ENCODE measurements at places on chromosomes 5 and 9.

DNA sequence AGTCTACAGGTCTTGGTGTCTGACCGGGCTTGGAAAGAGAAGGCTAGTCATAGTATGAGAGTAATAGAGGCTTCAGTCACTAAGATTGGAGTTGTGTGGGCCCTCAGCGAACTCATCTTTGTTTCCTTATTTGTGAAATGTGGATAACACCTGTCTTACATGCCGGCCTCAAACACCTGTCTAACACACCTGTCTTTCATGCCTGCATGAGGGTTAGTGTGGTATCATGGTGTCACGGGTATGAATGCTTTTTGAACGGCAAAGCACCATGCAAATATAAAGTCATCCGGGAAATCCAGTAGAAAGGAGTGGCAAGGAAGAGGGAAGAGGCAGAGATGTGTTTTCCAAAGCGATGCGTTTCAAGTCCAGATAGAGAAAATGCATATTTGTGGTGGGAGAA, 25.5 kb downstream of the GRAMD2B start:
- no peak for DNase-seq

- no peak for DNase-seq
Measured at GRCh38 chr9:130128733-130129431, 43.3 kb upstream of the NCS1 start.

DNA sequence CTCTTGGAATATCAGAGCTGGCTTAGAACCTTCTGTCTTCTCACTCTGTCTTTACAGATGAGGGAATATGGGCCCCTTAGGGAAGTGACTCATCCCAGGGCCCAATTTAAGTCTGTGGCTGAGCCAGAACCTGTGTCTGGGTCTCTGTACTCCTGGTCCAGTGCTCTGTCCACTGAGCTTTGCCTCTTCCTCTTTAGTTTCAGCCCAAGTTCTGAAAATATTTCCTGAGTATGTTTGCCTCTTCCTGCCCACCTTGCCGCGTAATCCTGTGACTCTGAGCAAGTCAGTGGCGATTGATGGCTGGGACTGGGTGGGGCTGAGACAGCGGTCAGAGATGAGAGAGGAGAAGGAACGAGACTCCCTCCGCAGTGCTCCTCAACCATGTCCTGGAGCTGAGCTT, 7.8 kb downstream of the IER5L start:
- DNase-seq = no peak

- no peak for DNase-seq
Measured at GRCh38 chr5:8943301-8943700, 602.6 kb downstream of the SEMA5A start.

DNA sequence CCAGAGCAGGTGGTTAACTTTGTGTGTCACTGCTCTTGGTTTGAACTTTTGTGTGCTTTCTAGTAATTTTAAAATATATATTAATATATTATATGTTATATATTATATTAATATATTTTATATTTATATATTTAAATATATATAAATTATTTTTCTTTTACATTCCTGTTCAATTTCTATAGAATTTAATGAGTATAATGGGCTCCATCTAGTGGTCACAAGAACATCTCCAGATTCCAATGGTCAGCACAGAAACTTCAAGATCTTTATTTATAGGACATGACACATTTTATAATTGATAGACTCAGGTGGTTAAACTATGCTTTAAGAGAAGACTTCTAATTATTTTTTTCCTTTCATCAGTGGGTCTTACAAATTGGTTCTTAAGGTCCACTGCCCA, 39.1 kb downstream of the COL23A1 start:
- DNase-seq = no peak

- no peak for DNase-seq
Measured at GRCh38 chr9:121313458-121314152, 45.6 kb downstream of the GSN start.

GRCh38 chr9:121383715-121384114, 13.7 kb upstream of the STOM start:
- DNase-seq = no peak

DNA sequence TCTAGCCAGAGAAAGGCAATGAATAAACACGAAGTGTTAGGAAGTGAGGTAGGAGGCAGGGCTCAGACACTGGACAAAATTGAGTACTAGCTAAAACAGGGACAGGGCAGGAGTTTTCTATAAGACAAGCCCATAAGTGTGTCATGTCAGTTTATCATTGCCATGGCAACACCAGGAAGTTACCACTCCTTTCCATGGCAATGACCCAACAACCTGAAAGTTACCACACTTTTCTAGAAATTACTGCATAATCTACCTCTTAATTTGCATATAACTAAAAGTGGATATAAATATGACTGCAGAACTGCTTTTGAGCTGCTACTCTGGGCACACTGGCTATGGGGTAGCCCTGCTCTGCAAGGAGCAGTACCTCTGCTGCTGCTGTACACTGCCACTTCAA, 442.5 kb upstream of the COX7C start:
- DNase-seq = no peak

DNA sequence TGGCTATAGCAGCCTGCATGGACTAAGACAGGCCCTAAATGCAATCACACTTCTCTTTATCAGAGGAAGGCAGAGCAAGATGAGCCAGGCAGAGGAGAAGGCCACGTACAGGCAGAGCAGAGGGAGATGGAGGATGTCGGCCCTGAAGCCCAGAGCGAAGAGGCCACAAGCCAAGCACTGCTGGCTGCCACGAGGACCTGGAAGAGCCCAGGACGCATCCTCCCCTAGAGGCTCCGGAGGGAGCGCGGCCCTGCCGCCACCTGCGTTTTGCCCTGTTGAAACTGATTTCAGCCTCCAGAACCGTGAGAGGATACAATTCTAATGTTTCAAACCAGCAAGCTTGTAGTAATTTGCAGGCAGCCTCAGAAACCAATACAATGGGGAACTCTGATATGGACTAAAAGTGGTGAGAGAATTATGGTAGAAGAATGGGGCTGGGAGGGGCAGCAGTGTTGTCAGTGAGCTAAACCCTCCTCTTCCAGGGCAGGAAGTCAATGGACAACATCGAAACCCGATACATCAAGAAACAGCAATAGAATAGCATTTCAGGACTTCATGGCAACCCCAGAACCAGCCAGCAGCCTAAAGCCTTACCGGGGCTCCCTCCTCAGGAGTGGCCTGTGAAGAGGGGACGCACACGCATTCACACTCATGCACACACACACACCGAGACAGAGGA, 32.6 kb downstream of the ADAMTS2 start:
- no peak for DNase-seq

- DNase-seq = peak; percentile 10
Measured at GRCh38 chr5:128695791-128696530, 157.9 kb upstream of the FBN2 start.

GRCh38 chr5:14134771-14135170, 8.4 kb upstream of the TRIO start:
- DNase-seq = no peak

- DNase-seq = no peak
Measured at GRCh38 chr9:134469041-134469875, 143.0 kb downstream of the RXRA start.

- no peak for DNase-seq
Measured at GRCh38 chr9:93662016-93662638, 85.7 kb downstream of the PHF2 start.

DNA sequence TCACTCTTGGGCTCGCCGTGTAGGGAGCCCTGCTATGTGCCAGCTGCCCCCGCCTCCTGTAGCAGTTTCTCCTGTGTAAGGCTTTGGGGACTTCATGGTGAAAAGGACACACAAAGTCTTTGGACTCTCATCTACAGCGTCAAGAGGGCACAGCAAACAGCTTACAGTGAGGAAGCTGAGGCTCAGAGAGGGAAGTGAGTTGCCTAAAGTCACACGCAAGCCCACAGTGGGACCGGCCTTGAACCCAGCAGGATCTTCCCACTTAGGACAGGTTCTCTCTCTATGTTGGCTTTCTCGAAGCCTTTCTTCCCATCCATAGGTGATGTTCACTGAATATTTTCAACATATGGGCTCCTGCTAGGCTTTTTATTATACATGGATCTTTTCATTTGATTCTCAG, 9.8 kb upstream of the PRRX2 start:
- no peak for DNase-seq

DNA sequence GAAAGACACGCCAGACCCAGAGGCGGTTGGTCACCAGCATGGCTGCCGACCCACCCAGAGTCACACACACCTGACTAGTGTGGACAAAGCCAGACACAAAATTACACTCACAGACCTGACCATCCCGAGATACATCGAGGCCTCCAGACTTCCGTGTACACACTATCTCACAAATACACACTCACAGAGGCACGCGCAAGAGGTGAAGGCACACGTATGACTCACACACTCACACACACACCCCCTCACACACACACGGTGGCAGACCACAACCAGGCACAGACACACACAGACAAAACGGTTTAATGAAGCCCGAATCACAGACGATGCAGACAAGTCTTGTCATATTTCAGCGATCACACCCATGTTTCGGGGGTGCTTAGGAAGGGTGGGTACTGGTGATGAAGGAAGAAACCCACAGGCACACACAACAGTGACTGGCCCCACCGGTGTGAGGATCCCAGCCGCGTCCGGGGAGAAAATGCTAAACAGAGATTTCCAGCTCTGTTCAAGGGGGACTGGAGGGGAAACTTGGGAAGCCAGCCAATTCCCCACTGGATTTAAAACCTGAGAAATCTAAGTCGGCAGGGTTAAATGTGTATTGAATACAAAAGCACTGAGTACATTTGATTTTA, 51.3 kb downstream of the CRB2 start:
- DNase-seq = no peak

DNA sequence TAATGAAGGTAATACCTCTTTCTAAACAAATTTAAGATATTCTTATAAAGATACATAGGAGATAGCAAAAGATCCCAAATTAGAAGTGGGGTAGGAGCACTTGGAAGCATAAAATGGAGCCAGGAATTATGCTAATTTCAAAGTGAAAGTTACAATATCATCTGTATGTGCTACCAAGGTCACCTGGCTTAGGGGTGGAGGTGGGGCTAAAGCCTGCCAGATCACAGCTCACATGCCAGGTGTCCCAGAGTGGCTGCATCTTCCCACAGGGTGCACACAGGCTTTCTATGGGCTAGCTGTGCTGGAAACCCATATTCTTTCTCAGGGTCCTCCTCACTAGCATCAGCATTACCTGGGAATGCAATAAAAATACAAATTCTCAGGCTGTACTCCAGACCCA, 118.2 kb upstream of the TXNDC8 start:
- DNase-seq = no peak

DNA sequence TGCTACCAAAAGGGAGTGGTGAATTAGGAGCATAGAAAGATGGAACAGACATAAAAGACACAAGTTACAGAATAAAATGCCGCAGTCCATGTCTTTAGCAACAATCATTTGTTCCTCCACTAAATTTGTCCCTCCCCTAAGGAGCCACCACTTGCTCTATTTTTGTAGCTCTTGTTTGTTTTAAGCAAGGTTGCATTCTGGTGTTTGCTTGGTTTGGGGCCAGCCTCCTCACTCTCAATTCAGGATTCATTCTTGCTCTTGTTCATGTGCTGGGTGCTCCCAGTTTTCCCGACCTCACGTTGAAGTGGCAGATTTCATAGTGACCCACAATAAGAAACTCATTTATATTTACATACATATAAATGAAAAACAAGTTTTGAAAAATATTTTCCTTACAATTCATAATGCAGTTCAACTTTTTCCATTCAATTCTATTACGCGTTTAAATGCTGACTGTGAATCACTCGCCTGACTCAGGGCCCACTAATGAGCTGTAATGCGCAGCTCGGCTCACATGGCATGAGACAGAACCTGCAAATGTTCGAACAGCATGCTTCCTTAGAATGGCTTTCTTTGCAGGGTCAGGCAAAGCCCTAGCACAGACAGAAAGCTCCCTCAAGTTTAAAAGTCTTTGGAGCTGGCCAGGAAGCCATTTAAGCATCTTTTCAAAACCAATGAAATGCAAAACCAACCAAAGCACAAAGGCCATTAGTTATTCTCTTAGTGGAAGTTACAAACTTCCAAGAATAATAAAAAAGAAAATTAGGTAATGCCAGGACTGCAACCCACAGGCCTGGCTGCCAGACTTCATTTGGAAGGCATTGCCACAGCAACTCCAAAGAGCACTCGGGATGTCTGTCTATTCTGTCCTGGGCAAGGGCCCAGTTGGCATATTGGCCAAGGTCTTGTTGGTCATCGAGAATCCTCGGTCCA, 41.7 kb downstream of the RETREG1 start:
- DNase-seq = no peak

GRCh38 chr9:89153232-89154017, 25.2 kb downstream of the SHC3 start:
- no peak for DNase-seq

- DNase-seq = no peak
Measured at GRCh38 chr9:91904588-91905236, 45.3 kb downstream of the ROR2 start.

DNA sequence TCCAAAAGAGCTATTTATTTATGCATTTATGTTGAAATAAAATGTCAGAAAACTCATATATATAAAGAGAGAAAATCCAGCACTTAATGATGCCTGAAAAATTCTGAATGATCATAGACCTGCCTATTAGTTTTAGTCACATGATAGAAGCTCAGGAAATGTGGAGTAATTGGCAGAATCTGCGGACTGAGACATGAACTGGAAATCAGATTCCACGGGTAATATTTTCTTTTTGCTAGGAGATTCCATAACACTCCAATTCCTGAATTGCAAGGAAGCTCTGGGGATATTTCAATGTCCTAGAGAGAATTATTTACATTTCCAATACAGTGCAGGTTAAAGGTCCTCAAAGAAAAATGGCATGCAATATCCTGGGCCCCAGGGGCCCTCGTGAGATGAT, 778.8 kb downstream of the SEMA5A start:
- DNase-seq = no peak

DNA sequence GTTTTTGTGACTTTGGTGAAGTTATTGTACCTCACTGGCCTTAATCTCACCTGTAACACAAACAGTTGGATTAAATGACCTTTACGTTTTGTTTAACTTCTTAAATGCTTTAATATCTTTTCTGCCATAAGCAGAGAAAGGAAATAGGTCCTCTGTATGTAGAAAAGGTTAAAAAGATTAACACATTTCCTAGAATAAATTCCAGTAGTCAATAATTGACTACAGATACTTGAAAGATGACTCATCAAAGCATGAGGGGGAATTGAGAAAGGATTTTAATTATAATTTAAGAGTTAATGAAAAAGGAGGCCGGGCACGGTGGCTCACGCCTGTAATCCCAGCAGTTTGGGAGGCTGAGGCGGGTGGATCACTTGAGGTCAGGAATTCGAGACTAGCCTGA, 35.8 kb upstream of the CMYA5 start:
- no peak for DNase-seq

DNA sequence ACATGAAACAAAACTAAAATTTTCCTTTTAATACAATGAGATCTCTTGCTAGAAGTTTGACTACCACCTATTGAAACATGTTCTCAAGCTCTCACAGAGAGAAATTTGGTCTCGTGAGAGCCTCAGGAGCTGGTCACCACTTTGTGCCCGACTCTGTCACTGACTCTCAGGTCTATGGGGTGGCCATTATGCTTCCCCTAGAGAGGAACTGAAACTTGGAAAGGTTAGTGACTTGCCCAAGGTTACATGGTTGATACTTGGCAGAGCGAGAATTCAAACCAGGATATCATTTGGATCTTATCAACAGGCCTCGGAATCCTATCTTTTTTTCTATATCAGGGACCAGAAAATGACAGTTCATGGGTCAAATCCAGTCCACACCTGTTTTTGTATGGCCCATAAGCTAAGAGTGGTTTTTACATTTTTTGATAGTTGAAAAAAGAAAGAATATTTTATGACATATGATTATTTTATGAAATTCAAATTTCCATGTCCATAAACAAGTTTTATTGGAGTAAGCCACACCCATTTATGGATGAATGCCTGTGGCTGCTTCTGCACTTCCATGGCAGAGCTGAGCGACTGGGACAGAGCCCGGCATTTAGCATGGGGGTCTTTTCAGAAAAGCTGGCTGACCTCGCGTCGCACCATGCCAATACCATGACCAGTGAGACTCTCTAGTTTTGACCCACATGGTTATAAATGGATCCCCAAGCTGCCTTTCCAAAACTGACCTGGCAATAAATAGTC, 44.8 kb upstream of the EQTN start:
- no peak for DNase-seq
